Activated T-helper 17 cell treated with anti-CD3 and anti-CD28 coated beads, Interleukin-2, amount 50 U/mL, for 72 hours (primary cell): ENCODE measurements at places on chromosomes 4 and X.
A peak's percentile ranks its signal among the peaks of the same experiment; 100 is the strongest.

- ATAC-seq, result peak; percentile 24
Measured at GRCh38 chrX:102846544-102847236, 90.4 kb upstream of the RAB40AL start.

DNA sequence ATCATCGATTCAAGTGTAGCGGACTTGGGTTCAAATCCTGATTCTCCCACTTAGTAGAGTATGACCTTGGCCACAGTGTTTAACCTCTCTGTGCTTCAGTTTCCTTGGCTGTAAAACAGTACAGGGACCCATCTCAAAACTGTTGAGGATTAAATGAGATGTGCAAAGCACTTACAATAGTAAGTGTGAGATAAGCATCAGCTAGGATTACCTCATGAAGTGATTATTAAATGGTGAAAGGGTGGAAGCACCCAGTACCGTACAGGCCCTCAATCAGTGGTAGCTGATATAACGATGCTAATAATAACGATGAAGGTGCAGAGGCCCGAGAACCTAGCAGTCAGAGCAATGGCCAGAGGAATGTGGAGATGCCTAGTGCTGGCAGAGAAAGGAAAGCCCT is 45.1 kb downstream of the PRPS1 start:
- peak; percentile 7 for ATAC-seq

GRCh38 chr4:3239303-3239702 is 9.7 kb upstream of the MSANTD1 start:
- no peak for ATAC-seq

GRCh38 chr4:44927399-44928380 is 201.3 kb upstream of the GNPDA2 start:
- no peak for ATAC-seq

- ATAC-seq, result no peak
Measured at GRCh38 chr4:127120441-127121090, 512.2 kb upstream of the INTU start.

- no peak for ATAC-seq
Measured at GRCh38 chrX:39905946-39906345, 191.8 kb downstream of the BCOR start.
